ENCODE measurements at places on chromosomes 3 and 15. TPM values are rescaled to one million over a fixed set of nuclear protein-coding genes. Genes with fewer than 3 reads are reported as not detected.

DNA sequence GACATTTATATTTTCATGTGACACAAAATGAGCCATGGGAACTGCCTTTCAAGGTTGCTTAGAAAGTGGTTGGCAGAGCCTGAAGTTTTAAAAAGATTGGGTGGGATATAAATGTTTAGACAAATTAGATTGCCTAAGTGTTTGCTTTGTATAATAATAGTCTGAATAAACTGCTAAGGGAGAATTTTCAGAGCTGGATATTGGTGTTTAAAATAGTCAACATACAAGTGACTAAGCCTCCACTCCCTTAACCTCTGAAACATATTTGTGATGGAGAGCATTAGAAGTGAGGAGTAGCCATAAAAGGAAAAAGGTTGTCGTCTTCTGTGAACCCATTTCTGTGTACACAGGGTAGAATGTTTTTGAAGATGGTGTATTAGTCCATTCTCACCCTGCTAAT, 201.6 kb downstream of the THSD4 start:
- DNase-seq = no peak

DNA sequence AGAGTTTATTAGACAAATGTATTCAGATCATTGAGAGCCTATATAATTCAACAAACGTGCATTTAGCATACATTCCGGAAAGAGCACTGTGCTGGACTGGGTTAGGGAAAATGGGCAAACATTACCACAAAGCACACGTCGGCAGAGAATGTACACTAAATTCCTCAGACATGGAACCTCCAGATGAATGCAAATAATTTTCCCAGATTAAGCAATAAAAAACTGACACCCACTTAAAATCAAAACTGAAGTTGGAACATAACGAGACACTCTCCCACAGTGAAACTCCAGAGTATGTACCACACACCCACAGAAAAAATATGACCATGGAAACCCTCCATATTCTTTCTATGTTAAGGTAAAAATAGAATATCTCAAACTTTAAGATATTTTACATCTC, 4.8 kb downstream of the SECISBP2L start:
- no peak for DNase-seq

DNA sequence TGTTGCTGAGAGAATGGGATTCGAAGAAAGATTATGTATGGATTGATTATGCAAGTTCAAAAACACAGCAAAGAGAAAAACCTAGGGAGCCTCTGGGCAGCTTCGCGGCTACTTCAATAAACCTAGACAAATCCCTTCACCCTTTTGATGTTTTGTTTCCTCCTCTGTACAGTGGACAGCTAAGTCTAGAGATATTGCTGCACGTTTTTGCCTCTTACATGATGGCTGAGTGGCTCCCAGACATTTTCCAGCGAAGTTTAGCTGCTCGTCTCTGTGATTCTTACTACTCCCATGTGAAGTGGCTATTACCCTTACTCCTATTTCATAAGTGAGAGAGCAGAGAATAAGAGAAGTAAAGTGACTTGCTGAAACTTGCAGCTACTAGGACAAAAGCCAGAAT, 695.0 kb upstream of the GRM7 start:
- DNase-seq = no peak

- DNase-seq = no peak
Observed at GRCh38 chr15:68599560-68600071, 20.8 kb downstream of the CORO2B start.

DNA sequence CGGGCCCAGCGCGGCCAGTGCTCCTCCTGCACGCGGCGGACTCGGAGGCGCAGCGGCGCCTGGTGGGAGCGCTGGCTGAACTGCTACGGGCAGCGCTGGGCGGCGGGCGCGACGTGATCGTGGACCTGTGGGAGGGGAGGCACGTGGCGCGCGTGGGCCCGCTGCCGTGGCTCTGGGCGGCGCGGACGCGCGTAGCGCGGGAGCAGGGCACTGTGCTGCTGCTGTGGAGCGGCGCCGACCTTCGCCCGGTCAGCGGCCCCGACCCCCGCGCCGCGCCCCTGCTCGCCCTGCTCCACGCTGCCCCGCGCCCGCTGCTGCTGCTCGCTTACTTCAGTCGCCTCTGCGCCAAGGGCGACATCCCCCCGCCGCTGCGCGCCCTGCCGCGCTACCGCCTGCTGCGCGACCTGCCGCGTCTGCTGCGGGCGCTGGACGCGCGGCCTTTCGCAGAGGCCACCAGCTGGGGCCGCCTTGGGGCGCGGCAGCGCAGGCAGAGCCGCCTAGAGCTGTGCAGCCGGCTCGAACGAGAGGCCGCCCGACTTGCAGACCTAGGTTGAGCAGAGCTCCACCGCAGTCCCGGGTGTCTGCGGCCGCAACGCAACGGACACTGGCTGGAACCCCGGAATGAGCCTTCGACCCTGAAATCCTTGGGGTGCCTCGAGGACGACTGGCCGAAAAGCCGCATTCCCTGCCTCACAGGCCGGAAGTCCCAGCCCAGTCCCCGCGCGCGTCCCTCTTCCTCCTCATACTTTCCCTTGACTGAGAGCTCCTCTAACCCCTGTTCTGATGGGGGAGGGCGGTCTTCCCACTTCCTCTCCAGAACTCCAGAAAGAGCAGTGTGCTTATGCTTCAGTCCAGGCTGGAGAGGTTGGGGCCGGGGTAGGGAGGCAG, 1.4 kb upstream of the IL17RC start:
- DNase-seq = peak; percentile 80

GRCh38 chr15:68047826-68048225, 6.3 kb upstream of the PIAS1 start:
- no peak for DNase-seq

DNA sequence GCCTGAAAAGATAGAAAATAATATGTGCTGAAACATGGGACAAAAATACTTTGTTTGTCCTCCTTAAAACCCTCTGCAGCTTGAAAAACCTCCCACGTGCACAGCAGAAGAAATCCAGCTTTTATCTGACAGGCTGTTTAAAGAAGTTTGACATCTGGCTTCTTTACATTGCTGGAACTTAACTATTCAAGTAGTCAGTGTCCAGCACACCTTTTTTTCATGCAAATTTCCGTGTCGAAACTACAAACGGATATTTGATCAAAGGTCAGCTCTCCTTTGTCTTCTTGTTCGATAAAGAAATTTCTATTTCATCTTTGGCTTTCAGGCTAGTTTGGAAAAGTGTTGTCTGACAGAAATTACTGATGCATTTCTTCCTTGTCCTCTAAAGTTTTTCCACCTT, 66.8 kb upstream of the KBTBD8 start:
- no peak for DNase-seq

DNA sequence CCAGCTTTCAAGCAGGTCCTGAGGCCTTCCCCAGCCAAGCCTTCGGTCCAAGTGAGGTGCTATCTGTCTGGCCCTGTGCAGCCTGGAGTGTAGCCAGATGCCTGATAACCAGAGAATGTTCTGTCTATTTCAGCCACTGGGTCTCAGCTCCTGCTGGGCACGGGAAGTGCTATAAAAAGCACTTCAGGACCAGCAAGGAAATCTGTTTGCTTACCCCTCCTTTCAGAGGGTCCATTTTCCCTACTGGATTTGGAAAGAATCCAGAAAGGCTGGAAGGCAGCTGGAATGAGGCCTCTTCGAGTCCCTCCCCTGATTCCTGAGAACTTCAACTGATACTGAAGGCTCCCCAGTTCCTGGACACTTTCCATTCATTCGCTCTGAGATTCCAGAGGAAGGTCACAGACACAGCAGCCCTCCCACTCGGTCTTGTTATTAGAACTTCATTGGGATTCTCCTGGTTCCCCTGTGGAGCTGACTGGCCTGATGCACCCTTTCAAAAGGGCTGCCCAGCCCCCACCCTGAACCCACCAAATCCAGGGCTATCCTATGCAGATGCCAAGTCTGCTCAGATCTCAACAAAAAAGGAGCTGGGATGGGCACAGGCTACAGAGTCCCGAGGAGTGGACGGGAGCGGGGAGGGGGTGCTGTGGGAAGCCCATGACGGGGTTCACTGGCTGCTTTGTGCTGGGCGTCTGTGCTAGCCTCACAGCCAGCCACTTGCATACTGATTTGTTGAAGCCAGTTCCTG, 70.4 kb downstream of the UMPS start:
- peak; percentile 64 for DNase-seq

DNA sequence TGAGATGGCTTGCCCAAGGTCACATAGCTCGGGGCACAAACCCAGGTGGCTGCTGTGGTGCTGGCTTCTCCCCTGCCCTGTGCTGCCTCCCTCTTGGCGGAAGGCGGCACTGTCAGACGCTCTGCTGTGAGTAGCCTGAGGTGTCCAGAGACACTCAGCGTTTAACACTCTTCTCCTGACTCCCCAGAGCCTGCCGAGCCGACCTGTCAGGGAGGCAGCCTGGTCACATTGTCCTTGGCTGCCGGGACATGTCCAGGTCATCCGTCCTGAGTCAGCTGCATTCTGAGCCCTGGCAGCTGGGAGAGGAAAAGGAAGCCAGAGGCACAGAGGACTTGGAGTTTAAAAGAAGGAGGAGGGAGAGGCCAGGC, 4.7 kb downstream of the LMAN1L start:
- peak; percentile 34 for DNase-seq

GRCh38 chr15:66707310-66708082, 5.5 kb downstream of the SMAD6 start:
- peak; percentile 71 for DNase-seq

DNA sequence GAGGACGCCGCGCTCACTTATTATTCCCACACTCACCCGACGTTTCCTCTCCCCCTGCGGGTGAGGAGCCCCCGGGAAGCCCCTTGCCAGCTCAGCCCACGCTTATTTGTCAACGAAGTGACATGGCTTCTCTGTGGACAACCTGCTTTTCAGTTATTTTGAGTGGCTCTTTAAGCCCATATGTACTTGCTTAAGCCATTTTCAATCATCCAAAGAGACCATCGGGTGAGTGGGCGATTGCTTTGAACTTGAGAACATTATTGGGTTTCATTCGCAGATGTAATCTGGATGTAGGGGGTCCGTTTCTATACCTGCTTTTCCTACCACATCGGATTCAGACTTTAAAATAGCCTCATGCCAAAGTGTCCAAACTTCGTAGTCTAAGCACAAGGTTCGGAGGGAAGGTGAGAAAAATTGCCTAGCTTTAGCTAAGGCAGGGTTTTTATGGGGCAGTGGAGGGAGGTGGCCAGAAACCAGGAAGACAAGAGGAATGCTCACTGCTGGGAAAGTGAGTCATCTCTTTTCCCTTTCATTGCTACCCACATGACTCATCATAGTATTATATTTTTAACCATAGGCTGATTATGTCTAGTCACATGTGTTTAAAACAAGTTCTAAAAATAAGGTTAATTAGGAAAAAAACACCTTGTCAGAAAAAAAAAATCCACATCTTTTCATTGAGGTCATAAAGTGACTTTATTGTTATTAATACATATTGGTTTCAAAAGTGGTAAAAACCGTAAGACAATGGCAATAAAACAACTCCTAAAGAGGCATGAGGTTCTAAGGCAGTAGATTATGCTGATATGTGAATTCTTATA, 773.1 kb upstream of the NR2F2 start:
- no peak for DNase-seq

DNA sequence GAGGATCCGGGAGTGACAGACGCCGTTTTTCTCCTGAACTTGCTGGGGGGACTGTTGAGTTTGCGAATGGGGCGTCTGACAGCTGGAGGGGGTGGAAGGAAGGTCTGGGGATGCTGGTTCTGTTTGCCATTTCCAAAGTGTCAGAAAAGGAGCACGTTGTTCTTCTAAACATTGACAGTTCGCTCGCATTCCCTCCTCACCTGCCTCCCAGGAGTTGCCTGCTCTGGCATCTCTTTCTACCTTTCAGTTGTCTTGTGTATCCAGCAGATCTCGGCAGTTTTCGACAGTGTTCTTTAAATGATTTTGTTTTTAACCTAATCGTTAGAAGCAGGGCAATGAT, 829 bp downstream of the SELENOT start:
- DNase-seq = no peak

- peak; percentile 65 for DNase-seq
Observed at GRCh38 chr3:193572426-193572908, 17.8 kb upstream of the ATP13A4 start.

- peak; percentile 20 for DNase-seq
Observed at GRCh38 chr15:97902140-97902780, 58.2 kb upstream of the ARRDC4 start.

DNA sequence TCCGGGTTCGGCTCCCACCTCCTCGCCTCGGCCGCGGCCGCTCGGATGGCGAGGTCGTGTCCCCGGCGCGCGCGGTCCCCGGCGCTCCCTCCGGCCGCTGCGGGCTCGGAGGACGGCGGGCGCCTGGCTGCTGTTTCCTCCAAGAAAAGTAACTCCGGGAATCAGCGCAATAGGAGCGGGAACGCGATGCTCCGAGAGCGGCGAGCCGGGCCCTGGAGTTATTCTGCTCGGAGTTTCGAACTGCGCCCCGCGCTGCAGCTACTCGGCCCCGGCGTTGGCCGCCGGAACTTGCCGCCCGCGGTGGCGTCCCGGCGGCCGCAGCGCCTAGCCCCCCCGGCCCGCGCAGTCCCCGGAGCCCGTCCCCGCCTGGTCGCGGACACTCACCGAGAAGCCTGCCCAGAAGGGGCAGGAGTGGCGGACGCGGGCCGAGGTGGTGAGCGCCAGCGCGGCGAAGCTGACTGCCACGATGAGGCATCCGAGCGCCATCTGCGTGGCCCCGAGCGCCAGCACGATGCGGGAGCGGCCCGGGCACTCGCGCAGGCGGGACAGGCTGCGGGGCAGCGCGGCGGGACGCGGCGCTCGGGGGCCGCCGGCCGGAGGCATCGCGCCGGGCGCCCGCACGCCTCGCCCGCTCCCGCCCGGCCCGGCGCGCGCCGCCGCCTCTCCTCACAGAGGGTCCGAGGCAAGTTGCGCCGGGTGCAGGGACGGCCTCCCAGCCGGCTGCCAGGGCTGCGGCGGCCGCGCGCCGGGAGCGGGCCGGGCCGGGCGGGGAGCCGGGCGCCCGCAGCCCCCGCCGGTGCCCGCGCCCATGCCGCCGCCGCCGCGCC, 251.9 kb downstream of the TJP1 start:
- peak; percentile 26 for DNase-seq

DNA sequence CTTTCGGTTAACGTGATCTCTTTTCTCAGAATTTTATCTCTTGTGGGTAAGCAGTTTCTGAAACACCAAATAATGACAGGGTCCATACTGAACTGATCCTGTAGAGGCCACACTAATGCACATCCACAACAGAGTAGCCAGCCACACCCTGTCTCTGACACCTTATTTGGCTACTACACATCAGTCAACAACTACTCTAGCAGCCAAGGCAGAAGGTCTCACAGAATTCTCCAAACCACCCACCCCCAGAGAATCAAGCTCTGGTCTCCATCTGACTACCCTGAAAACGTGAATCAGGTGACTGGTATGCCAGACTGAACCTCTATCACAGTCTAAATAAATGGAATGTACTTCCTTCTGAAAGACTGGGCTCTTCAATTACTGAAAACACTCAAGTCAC, 38.0 kb downstream of the EDC3 start:
- no peak for DNase-seq

DNA sequence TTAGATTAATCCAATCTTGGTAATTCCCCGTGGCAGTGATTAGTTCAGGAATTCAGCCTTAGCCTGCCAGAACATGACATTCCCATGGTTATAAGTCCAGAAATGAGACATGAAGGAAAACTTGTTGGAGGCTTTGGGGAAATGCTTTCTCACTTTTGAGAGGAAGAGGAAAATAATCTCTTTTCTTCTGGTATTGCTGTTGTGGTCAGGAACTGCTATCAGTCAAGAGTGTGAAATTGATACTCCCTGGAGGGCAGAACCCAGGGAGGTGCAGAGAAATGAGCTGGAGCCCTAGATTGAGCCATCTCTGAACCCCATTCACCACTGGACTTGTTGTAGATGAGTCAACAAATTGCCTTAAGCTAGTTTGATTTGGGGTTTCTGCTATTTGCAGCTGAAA, 38.6 kb upstream of the APH1B start:
- DNase-seq = no peak

C3orf49 gene
- not detected for total RNA-seq

LARP6 gene
- 44.2 TPM for total RNA-seq

POPDC2 gene
- 0.99 TPM for total RNA-seq

TMEM108 gene
- total RNA-seq = not detected

PROS1 gene
- 5.6 TPM for total RNA-seq

HTR3E gene
- not detected for total RNA-seq

MYEF2 gene
- total RNA-seq = 16.6 TPM

All from body of pancreas (tissue), 4 donors.